Chondrocyte (in vitro differentiated cells): ENCODE measurements at places on chromosomes 1 and 21. TPM values are rescaled to one million over a fixed set of nuclear protein-coding genes. Genes with fewer than 3 reads are reported as not detected.
A peak's percentile ranks its signal among the peaks of the same experiment; 100 is the strongest.

- DNase-seq, result no peak
Measured at GRCh38 chr21:36825658-36826057, 126.7 kb downstream of the SIM2 start.

GRCh38 chr21:44630440-44630839 is 3.5 kb downstream of the KRTAP10-9 start:
- DNase-seq, result no peak

- no peak for DNase-seq
Measured at GRCh38 chr1:208980605-208981004, 602.9 kb upstream of the CAMK1G start.

DNA sequence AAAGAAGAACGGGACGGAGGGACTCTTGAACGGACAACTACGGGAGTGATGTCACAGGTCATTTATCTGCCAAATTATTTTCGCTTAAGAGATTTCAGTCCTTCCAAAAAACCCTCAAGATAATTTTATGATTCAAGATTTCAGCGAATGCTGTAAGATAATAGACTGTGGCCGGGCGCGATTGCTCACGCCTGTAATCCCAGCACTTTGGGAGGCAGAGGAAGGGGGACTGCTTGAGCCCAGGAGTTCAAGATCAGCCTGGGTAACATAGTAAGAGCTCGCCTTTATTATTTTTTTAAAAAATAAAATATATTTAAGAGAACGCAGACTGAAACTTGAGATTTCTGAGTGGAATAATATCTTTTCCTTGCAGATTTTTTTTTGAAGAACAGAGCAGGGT is 609 bp downstream of the RWDD2B start:
- DNase-seq, result no peak

GRCh38 chr1:235073331-235073967 is 55.2 kb downstream of the TOMM20 start:
- no peak for DNase-seq

The CELA3B gene
- not detected in 3 replicates for total RNA-seq

DNA sequence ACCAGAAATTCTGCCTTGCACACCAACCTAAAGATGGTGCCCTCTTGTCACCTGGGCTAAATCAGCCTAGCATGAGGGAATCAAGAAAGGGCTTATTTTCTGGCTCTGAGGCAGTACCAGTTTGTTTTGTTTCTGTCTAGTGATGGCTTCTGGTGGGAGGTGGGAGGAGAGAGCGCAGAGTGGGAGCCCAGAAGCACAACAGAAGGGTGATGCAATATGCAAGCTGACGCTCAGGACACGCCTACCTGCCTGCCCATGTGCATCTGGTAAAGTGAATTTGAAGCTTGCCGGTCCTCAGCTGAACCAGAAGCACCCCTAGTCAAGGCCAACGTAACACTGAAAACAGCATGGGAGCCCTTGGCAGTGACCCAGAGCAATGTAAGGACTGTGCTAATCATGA is 138.4 kb upstream of the TIAM1 start:
- DNase-seq, result peak; percentile 18

DNA sequence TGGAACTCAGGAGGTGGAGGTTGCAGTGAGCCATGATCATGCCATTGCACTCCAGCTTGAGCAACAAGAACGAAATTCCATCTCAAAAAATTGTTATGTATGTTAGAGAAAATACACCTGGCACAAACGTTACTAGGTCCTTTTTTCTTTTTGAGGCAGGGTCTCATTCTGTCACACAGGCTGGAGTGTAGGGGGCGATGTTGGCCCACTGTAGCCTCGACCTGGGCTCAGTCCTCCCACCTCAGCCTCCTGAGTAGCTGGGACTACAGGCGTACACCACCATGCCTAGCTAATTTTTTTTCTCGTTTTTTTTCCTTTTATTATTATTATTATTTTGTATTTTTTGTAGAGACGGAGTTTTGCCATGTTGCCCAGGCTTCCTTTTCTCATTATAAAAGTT is 4.4 kb downstream of the HAX1 start:
- DNase-seq, result no peak

The HHAT gene
- 6.1 to 7.9 TPM (median 6.4 TPM) in 3 replicates for total RNA-seq

The ATAD3C gene
- 0.75 to 1.4 TPM (median 1.3 TPM) in 3 replicates for total RNA-seq

GRCh38 chr1:150065184-150065871 is 2.2 kb upstream of the VPS45 start:
- no peak for DNase-seq

The CRYAA gene
- not detected in 3 replicates for total RNA-seq

The MAEL gene
- total RNA-seq, result 0.56 TPM in 1 of 3 replicates, not detected in the others

- DNase-seq, result no peak
Measured at GRCh38 chr21:37243961-37244360, 23.2 kb downstream of the VPS26C start.

DNA sequence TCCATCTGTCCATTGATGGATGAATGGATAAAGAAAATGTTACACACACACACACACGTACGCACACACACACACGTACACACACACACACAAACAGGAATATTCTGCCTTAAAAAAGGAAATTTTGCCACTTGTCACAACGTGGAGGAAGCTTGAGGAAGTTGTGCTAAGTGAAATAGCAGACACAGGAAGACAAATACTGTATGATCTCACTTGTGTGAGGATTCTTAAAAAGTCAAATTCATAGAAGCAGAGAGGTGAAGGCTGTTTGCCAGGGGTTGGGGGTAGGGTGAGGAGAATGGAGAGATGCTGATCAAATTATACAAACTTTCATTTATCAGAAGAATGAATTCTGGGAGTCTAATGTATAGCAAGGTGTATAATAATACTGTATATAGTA is 73.2 kb downstream of the KIF14 start:
- no peak for DNase-seq

DNA sequence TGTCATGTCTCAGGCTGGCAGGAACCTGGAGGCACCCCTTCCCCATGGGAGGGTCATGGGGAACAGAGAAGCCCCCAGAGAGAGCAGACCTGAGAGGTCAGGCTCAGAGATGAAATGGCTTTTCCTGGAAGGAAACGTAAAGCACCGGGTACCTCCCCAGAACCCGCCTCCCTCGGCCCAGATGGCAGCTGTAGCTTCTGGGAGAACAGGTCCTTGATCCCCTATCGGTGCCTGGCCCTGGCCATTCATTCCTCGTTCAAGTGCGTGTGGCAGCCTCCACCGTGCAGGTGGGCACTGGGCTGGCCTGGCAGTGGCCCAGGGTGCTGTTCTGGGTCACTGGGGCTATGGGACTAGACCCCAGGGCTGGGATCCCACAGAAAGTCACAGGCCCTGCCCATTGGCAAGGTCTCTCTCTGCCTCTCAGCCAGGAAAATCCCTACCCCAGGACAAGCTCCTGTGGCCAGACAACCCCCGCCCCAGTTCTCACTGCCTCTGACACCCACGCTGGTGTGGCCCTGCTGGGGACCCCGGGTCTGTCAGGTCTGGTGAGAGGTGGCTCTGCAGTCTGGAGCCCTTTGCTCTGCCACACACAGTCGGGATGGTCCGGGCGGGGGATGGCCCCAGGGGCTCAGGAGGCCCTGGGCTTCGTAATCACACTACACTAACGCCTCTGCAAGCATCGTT is 183.2 kb upstream of the VAMP3 start:
- DNase-seq, result peak; percentile 75

DNA sequence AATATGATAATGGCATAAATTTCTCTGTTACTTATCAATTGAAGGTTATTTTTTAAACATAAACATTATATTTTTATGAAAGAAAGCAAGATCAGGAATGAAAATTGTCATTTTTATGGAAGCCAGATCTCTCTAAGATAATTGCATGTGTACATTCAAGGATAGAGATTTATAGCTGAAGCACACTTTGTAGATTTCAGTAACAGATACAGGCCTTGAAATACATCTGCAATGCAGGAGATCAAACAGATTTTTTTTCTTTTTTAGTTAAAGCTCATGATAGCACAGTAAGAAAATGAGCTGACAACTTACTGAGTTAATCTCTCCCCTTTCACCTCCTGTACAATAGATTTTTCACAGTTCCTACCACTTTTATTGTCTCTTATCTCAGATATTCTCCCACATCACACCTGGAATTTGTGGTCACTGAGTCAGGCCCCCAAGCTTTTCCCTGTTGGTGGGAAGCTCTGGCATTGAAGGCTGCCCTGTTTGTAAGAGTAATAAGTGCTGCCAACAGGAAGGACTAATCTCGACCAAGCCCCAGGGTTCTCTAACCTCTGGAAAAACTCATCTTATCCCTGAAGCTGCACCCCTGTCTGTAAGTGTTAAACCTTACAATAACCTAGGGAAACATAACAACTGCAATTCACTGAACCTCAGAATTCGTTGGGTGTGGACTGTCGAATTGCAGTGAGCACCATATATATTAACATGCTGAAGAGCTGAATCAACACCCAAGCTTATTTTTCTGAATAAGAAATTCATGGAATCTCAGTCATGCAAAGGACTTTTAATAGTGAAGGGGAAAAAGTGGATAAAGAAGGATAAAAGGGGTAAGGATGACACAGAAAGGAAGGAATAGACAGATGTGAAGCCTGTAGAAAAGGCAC is 599.0 kb downstream of the LMO4 start:
- no peak for DNase-seq

- DNase-seq, result no peak
Measured at GRCh38 chr1:214983126-214983869, 99.2 kb upstream of the KCNK2 start.

The ANGPTL3 gene
- total RNA-seq, result 0.10 TPM in 1 of 3 replicates, not detected in the others
